ENCODE measurements at places on chromosomes 3 and 15.

DNA sequence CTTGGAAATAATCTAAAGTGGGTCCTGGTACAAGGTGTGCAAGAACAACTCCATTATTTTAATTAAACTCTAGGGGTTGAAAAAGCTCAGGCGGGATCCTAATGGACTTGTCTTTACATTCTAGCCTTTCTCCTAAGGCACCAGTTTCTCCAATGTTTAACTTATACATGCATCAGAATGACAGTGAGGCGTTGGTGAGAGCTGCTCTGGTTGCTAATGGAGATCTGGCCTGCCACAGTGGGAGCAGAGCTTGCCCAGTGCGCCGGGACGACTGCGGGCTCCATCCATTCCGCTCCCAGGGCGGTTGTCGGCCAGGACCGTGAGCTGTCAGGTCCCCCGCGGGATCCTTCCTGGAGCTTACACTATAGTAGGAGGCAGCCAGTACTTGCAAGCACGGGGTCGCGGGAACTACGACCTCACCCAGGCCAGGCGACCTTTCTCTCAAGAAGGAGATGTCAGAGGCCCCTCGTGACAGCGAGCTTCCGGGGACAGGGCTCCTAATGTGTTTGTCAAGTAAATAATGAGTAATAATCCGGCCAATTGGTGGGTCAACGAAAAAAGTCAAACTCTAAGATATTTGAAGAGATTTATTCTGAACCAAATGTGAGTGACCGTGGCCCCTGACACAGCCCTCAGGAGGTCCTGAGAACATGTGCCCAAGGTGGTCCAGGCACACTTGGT, 991 bp upstream of the HIGD1A start:
- DNase-seq: no peak

DNA sequence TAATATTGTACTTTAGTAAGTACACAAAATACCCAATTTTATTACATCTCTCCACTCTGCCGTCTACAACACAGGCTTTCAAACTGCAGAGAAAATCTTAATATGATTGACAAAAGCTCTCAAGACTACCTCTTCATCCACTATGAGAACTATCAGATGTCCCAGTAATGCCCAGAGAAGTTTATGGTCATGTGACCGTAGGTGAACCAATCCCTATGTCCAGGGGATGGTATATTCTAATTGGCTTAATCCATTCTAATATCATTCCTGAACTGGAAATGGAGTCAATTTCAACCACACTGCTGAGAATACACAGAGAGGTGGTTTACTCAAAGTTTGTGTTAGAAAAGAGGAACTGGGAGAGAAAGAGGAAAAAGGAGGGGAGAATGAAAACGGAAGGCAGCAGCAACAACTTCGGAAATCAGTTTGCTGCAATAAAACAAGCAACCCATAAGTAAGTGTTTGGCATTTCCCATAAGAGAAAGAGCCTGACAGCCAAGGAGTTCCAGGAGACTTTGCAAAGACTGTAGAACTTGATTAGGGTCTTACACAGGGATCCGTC, 7.3 kb downstream of the SST start:
- DNase-seq: no peak

GRCh38 chr3:136192831-136193230, 3.3 kb downstream of the MSL2 start:
- no peak for DNase-seq

GRCh38 chr15:65368302-65369211, 9.2 kb downstream of the IGDCC3 start:
- no peak for DNase-seq

- DNase-seq: no peak
Measured at GRCh38 chr3:157285141-157285540, 125.2 kb upstream of the CCNL1 start.

- DNase-seq: no peak
Measured at GRCh38 chr3:2934541-2934940, 175.6 kb downstream of the IL5RA start.

GRCh38 chr15:42504631-42505030, 9.2 kb downstream of the SNAP23 start:
- no peak for DNase-seq

GRCh38 chr3:8595695-8596115, 48.9 kb downstream of the SSUH2 start:
- DNase-seq: no peak

- no peak for DNase-seq
Measured at GRCh38 chr3:47385796-47386195, 5.0 kb downstream of the PTPN23 start.

GRCh38 chr3:124149771-124150170, 157.8 kb upstream of the ROPN1 start:
- no peak for DNase-seq

- no peak for DNase-seq
Measured at GRCh38 chr3:57142411-57142723, 22.8 kb downstream of the IL17RD start.

DNA sequence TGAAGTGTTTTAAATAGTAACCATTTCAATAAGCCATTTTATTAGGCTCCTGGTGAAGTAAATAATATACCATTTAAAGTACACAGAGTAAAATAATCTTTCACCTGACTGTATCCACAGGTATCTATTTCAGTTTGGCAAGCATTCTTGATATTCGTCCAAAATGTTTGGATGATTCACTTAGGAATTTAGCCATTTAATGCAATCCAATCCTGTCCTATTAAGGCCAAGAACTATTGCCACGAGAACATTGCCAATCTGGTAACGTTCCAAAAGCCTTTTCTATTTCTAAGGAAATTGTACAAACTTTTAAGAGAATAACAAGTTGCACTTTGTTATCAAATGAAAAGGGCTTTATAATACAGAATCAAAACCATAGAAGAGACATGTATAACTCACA, 209.8 kb upstream of the THRB start:
- DNase-seq: no peak

- DNase-seq: peak; percentile 13
Measured at GRCh38 chr3:122508135-122508914, 6.4 kb downstream of the KPNA1 start.

- DNase-seq: no peak
Measured at GRCh38 chr3:35744419-35744818, 105.1 kb downstream of the ARPP21 start.

Data from activated T-cell treated with anti-CD3 and anti-CD28 coated beads, Interleukin-2, amount 50 U/mL, for 72 hours (primary cell).